ENCODE measurements at places on chromosomes 4 and X.

GRCh38 chr4:16764622-16765021, 133.8 kb downstream of the LDB2 start:
- DNase-seq = no peak

- no peak for DNase-seq
Measured at GRCh38 chrX:23803931-23804381, 21.0 kb downstream of the SAT1 start.

DNA sequence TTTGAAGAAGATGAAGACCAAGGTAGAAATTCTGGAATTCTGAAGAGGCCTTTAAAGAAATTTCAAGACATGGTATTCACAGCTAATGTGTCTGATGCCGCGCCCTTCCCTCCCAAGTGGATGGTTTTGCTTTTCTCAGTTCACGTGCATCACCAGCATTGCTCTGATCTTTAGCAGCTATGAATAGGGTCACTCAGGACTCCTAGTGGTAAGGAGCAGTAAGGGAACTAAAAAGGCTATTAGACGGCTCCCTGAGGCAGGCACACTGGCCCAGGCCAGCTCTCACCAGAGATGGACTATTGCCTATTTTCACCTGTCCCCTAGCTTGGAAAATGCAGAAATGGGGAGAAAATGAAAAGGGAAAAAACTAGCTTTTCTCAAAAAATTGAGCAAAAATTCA, 447.5 kb upstream of the RASGEF1B start:
- no peak for DNase-seq

DNA sequence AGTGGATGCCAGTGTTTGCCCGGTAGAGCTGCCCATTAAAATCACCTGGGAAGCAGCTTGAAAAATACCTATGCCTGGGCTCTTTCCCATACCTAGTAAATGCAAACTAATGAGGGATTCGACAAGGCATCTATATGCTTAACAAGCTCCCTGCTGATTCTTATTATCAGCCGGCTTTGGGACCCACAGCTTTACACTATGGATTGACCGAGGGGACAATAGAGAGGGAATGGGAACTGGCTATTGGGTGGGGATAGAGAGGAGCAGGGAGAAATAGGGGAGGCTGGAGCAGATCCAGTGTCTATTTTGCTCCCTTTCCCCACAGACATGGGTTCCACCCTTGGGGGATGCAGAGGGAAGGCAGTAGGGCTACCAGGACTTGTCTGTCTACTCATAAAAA, 103.1 kb upstream of the TEX13D start:
- no peak for DNase-seq

GRCh38 chr4:2267320-2267811, 5.5 kb upstream of the MXD4 start:
- DNase-seq = no peak

- no peak for DNase-seq
Measured at GRCh38 chrX:54978448-54978847, 15.5 kb downstream of the PFKFB1 start.

GRCh38 chrX:119072744-119073143, at the start of gene CT47C1:
TSS of gene CT47C1 (plus strand) at chrX:119072993. CDS start at chrX:119073226, 233 bp downstream.
- no peak for DNase-seq

GRCh38 chr4:10102474-10103332, 13.9 kb downstream of the WDR1 start:
- no peak for DNase-seq

- DNase-seq = peak; percentile 61
Measured at GRCh38 chrX:152733261-152733975, at the start of the genes CSAG1 and MAGEA12. TSS of gene CSAG1 (minus strand) at chrX:152733721. CDS start at chrX:152732460, 1,261 bp downstream. TSS of gene MAGEA12 (plus strand) at chrX:152733757. CDS start at chrX:152736162, 2,405 bp downstream.

DNA sequence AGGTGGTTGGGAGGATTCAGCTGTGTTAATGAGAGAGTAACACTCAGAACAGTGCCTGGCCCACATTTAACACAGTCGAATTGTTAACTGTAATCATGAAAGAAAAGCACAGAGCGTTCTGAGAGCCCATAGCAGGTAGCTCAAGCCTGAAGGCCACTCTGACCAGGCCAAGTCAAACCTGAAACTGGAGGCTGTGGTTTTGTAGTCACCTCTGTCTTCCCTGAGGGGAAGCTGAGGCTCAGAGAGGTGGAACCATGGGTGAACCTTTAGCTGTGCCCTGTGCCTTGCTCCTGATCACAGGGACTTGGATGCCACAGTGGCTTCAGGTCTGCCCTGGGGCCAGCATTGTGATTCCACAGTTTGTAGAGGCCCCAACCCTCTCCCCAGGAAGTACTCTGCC, 16.6 kb upstream of the UBA1 start:
- no peak for DNase-seq

GRCh38 chr4:54230484-54231418, 1.7 kb downstream of the PDGFRA start:
- no peak for DNase-seq

- DNase-seq = peak; percentile 28
Measured at GRCh38 chrX:150664290-150664689, 28.9 kb upstream of the MTMR1 start.

GRCh38 chr4:62015043-62015739, 815.1 kb downstream of the ADGRL3 start:
- DNase-seq = no peak

GRCh38 chr4:175671491-175671934, 140.6 kb downstream of the GPM6A start:
- DNase-seq = no peak

- no peak for DNase-seq
Measured at GRCh38 chr4:21517126-21517859, 431.3 kb downstream of the KCNIP4 start.

- DNase-seq = no peak
Measured at GRCh38 chrX:154113729-154114128, 16.2 kb upstream of the MECP2 start.

DNA sequence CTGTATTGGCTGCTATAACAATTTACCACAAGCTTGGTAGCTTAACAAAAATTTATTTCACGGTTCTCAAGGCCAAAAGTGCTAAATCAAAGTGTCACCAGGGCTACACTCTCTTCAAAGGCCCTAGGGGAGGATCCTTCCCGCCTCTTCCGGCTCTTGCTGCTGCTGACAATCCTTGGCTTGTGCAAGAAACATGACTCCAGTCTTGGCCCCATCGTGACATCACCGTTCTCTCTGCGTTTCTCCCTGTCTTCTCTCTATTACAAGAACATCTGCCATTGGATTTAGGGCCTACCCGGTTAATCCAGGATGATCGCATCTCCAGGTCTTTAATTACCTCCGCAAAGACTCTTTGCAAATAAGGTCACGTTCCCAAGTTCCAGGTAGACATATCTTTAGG, 10.4 kb upstream of the CLCN4 start:
- no peak for DNase-seq

GRCh38 chr4:142354041-142354440, 492.1 kb downstream of the INPP4B start:
- no peak for DNase-seq

GRCh38 chr4:162360369-162361149, 196.8 kb upstream of the FSTL5 start:
- DNase-seq = no peak

DNA sequence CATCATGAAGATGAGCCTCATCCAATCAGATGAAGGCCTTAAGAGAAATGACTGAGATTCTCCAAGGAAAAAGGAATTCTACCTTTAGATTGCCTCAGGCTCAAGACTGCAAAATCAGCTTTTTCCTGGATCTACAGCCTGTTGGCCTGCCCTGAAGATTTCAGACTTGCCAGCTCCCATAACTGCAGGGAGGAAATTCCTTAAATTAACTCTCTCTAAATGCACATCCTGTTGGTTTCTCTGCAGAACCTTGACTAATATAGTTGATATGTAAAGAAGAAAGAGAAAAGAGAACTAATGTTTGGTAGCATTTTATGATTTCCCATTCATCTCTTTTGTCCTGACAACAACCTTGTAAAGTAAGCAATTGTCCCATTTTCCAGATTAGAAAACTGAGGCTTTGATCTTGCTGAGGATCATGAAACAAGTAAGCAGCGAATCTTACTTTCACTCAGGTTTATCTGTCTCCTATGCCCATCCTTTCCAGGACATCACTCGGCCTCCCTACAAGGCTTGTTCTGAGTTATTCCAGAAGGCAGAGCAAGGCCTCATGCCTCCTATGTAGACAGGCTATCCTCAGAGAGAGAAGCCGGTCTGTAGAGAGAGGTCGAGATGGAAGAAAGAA, 115.0 kb upstream of the LDB2 start:
- no peak for DNase-seq

- peak; percentile 41 for DNase-seq
Measured at GRCh38 chr4:25767877-25768725, 94.7 kb downstream of the SEL1L3 start.

GRCh38 chr4:172758586-172759340, 409.8 kb upstream of the GALNT7 start:
- DNase-seq = no peak

DNA sequence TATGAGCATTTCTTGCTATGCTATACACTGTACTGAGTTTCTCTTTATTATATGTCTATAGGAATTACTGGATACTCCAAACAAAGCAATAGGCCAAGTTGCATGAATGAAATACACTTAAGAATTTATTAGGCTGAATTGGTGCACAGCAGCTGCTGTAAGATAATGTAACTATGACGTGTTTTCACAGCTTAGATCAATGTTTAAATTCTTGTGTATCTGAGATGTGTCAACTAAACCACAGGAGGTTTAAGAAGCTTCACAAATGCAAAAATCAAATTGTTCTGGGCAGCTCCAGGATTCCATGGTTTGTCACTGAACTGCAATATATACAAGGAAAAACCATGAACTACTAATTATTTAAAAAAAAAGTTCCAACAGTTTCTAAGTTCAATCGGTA, 156.7 kb downstream of the MAPK10 start:
- DNase-seq = no peak

- DNase-seq = no peak
Measured at GRCh38 chr4:6714954-6715353, 1.0 kb upstream of the BLOC1S4 start.

GRCh38 chrX:153392642-153393321, 8.4 kb downstream of the PNMA6E start:
- DNase-seq = no peak

- no peak for DNase-seq
Measured at GRCh38 chr4:24988776-24989175, 42.0 kb downstream of the LGI2 start.

DNA sequence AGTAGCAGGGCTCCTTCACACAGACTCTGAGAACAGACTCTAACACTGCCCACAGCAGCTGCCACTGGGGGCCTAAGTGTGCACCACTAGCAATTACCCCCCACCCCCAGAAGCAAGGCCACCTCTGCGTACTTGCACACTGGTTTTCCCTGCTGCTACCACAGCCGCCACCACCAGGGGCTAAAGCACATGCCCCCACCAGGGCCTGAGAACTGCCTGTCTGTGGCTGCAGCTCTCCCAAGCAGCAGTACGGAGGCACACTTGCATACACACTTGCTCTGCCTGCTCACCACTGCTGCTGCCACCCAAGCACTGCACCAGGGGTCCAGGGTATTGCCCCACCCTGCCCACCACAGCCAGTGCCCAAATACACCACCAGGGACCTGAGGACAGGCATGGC, 59.6 kb downstream of the SCML2 start:
- no peak for DNase-seq

DNA sequence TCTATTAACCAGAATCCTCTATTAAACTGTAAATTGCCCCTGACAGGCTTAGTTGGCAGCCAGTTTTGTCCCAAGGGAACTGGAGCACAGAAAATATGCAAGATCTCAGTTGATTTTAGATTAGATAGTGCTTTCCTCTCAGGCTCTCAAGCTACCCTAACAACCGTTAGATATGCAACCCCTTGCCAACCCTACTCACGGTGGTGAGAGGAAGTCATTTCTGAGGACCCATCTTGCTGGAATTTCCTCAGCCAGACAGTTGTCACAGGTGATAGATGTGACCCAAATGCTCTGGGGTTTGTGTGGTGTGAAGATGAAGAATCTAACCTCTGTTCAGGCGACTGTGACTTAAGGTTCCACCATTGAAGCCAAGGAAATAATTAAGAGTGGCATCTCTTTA, 447.1 kb downstream of the MID1IP1 start:
- DNase-seq = no peak

DNA sequence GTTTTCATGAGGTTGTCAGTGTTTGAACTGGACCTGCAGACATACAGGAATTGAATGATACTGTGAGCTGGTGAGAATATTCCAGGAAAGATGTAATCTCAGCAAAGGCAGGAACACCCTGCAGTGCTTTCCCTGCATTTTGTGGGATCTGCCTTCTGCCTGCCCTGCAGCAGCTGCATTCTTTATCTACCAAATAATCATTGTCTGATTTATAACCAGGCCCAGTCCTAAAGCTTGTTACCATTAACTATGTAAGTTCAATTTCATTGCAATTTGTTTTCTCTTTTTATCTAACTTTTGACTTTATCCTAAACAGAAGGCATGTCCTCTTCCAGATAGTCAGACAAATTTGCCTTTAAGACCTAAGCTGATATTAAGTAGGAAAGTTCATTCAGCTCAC, 99.8 kb upstream of the NOCT start:
- DNase-seq = no peak

GRCh38 chrX:118552121-118552900, 56.7 kb downstream of the DOCK11 start:
- no peak for DNase-seq

DNA sequence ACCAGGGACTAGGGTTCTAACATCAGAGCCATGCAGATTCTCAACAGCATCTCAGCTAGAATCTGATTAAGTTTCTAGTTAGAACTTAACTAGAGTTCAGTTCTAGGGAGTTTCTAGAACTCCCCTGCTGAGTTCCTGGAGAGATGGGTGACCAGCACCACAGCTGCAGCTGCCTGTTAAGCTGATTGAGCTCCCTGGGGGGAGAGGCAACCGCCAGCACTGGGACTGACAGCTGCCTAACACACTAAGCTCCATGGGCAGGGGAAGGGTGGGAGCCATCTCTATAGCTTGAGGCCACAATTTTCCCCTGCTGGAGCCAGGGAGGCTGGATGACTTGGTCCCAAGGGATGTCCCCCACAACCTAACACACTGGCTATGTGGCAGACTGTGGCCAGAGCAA, 84.2 kb downstream of the CHIC1 start:
- no peak for DNase-seq

DNA sequence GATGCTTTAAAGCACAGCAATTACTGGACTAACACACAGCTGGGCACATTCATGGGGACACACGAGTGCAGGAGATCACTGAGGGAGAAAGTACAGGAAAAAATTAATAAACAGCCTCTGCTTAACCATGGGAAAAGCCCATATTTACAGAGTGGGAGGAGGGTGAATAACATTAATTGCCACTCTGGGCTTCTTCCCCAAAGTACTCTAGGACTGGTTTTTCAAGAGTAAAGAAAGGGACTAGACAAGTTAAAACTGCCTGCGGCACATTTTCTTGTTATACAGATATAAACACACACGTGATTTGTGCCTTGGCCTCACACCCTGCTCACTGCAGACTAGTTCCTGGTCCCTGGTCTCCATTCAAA, 179.7 kb upstream of the TET2 start:
- DNase-seq = no peak

DNA sequence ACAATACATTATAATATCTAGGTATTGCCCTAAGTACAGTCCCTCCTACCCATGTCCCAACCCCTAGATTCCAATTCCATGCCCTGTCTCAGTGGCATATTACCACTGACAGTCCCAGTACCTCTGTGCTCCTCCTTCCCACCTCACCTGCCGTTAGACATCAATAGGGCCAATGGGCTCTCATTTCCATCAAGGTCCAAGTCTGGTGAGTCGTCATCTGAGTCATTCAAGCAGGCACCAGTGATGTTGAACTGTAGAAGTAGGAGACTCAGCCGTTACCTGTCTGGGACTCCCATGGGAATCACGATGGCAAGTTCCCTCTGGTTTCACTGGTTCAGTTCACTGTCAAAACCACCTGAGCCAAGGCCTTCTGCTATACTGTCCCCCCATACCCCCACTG, 51.7 kb downstream of the PHF8 start:
- no peak for DNase-seq
